Stimulated activated CD8-positive, alpha-beta memory T cell treated with anti-CD3 and anti-CD28 coated beads, Interleukin-7, amount 100 ng/mL, for 1 hour (primary cell): ENCODE measurements at places on chromosomes 5 and 9.

DNA sequence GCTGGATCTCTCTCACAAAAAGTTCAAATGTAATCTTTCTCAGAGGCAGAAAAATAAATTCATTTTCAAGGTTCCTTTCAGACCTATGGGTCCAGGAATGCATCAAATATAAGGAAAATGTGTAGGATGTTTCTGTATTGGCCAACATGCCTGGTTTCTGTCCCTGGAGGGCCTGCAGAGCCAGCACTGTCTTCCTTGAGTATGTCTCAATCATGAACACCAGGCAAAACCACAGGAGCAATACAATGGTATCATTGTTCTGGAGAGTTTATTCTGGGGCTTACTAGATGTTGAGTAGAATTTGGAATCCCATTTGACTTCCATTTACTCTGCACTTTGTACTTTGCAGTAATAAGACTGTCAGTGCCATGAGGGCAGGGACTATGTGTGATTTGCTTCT is 23.5 kb downstream of the INSYN2B start:
- DNase-seq: no peak

GRCh38 chr5:168843277-168844015 is 264.3 kb upstream of the PANK3 start:
- DNase-seq: no peak

- DNase-seq: no peak
Measured at GRCh38 chr9:108727580-108728111, 128.1 kb downstream of the ACTL7B start.

DNA sequence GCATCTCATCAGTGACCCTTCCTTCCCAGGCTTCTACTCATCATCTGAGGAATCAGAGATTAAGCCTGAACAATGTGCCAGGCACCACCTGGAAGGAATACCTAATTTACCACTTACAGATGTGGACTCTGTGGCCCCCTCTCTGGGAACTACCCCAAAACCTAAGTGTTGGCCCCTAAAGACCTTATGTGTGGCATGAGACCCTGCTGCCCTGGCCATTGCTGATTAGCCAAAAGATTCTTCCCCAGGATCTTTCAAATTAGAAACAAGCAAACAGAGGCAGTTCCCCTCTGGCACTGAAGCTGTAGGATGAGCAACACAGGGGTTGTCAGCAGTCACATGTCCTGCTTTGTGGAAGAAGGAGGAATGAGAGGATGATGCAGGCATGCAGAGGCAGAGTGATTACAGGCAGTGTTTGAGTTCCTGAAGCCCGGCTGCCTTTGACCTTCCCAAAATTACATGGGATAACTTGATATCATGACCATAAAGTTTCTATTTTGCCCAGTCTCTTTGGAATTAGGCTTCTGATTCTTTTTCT is 10.6 kb downstream of the SPINK4 start:
- no peak for DNase-seq

DNA sequence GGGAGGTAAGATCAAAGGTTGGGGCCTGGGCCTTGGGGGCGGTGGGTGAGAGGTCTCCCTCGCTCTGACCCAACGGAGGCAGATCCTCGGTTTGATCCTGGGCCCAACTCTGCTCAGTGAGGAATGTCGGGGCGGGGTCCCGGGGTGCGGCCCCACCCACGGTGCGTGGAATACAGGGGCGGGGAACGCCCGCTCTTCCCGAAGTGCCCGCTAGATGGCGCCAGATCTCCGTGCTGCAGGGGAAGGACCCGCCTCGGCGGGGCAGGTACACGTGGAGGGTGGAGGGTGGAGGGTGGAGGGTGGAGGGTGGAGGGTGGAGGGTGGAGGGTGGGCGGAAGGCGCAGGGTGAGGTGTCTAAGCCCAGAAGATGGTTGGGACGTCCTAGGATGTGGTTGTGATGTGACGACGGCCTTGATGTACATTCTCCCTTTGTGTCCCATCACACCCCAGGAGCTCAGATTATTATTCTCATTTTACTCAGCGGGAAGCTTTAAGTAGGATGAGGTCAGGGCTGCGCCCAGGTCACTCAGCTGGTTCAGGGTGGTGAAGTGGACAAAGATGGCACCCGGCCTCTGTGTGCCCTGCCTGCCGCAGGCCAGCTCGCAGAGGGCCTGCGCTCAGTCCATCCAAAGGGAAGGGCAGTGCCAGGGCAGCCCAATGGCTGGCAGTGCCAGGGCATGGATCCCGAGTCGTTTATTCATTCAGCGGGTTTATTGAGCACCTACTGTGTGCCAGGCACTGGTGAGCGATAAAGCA is 9.4 kb upstream of the RPS14 start:
- peak; percentile 73 for DNase-seq

DNA sequence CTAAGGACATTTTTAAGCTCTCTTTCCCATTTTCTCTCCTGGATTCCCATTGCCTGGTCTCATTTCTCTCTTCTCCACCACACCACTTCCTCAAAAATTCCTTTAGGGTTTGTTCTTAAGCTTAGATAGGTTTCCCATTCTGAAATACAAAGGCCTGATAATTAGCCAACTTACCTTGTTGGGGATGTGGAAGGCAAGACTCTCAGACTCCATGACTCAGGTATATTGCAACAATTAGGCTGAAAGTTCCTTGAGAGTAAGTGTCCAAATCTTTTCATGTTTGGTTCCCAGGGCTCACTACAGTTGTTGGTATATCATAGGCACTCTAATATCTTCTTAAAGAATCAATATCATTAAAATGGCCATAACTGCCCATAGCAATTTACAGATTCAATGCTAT is 43.6 kb downstream of the FXN start:
- no peak for DNase-seq

DNA sequence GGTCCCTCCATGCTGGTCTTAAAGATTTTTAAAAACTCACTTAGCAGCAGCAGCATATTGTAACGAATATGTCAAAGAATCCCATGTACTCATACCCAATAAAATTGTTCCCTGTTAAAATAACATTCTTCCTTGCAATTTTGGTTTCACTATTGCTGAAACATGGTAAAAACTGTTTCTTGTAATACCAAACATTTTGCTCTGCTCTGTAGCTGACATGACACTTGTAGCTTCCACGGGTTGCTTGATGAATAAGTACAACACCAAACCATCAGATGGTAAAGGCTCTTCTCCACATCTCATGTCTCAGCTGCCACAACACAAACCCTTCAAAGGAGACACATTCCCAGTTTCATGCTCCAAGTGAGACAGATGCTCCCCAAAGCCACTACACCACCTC is 180.7 kb upstream of the PTGER4 start:
- no peak for DNase-seq

DNA sequence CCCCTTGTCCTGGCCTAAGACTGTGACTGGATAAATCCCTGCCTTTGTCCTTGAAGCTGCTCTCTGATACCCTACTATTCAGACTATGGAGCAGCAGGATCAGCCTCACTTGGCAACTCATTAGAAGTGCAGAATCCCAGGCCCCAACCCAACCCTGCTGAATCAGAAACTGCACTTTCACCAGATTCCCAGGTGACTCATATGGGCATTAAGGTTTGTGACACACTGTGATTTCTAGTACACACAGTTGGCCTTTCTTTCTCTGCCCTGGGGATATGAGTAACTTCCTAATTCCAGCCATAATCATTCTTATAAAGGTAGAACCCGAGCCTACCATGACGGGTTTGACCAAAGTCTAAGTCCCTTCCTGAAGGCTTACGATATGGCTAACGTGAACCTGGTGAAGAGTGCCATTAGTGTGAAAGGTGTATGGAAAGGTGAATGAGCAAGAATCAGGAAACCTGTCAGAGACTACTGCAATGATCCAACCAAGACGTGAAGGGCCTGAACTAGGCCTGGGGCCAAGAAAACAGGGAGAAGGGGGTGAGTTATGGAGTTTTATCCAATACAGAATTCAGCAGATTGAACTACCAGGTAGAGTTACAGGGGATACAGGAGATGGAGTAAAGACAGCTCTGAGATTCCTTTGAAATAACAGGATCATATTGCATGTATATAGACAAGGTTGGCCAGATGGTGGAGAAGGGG is 533.0 kb downstream of the BNC2 start:
- DNase-seq: no peak
